Left ventricle myocardium superior (tissue), 1 donor: ENCODE measurements at places on chromosomes 12 and 14. TPM values are rescaled to one million over a fixed set of nuclear protein-coding genes. Genes with fewer than 3 reads are reported as not detected.

DNA sequence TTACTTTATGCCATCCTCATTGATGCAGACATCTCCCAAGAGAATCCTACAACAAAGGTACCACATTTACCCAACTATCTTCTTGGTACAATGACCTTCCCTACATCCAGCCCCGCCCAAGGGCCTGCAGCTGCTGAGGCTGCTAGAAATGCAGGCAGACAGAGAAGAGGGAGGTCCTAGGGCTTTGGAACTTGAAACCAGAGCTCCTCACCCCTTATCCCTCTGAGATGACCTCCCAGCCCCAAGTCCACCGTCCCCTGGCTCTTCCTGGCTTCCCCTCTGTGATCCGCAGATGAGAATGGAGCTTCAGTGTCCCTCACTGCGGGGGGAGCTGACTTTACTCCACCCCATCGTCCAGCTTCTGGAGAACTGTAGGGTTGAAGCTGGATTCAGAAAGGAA, 1.6 kb upstream of the TNFRSF1A start:
- DNase-seq = peak; percentile 51

Gene CCDC175
- total RNA-seq = not detected

DNA sequence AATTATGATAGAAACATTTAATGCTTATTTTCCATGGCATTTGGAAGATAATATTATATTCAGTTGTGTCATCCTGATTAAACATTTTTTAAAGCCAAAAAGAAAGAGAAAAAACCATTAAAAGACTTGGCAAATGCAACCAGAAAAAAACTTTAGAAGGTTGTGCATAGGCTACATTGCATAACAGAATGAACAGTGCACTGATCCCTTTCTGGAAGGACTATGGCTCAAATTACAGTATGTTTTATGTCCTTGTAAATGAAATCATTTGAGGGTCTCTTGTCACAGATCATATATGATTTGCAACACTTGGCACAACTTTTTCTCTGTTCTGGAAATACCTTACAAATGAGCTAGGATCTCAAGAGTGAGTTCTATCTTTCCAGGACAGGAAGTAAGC, 275.2 kb upstream of the FLRT2 start:
- DNase-seq = no peak

DNA sequence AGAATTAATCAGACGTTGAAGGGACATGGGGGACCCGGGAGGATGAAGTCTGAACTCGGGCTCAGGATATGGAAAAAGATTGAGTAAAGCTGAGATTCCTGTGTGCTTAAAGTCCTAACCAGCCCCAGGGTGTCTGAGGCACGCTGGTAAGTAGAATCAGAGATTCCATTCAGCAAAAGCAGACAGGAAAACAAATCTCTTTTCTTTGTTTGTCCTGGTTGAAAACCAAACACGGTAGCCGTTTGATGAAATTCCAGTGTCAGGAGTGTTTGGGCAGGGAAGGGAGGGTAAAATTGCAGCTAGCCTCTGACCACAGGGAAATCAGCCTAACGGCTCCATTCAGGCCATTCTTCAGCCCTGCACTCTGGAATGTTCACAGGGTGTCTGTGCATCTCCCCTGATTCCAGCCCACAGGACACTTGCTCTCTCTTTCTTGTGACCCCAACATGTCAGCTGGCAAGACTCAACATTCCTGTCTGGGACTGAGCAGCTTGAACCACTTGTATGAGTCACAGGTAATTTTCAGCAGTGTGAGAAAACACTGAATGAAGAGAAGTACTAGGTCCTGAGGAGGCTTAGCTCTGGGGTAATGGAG, 31.0 kb downstream of the NINJ2 start:
- DNase-seq = no peak

GRCh38 chr12:43937947-43938346, 102.1 kb downstream of the TMEM117 start:
- DNase-seq = no peak

GRCh38 chr12:67498991-67499390, 149.6 kb upstream of the DYRK2 start:
- DNase-seq = no peak

Gene SLC5A8
- not detected for total RNA-seq

DNA sequence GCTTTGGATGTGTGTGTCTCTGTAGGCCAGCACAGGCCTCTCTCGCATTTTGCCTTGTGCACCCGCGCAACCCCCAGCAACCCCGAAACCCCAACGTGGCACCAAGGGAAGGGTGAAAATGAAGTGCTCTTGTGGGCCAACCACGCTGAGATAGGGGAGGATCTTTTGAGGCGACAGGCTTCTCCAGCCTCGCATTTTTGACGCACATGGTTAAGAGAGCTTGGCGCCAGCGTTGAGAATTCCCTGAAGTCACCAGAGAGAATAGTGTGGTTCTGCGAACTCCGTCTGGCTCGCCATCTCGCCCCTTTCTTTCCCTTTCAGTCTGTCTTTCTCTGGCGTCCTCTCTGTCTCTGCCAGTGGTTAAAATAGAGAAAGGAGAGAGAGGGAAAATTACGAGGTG, 1.9 kb upstream of the TBX3 start:
- DNase-seq = no peak

Gene ZDHHC17
- total RNA-seq = 22.2 TPM

- DNase-seq = no peak
These were observed 199.5 kb downstream of the NUAK1 start for GRCh38 chr12:105939181-105939721.

- no peak for DNase-seq
These were observed 1212.0 kb downstream of the GALC start for GRCh38 chr14:86780876-86781510.

Gene KRT80
- total RNA-seq = not detected

Gene AGAP2
- 7.5 TPM for total RNA-seq

GRCh38 chr12:104888481-104888880, 69.6 kb downstream of the SLC41A2 start:
- no peak for DNase-seq

DNA sequence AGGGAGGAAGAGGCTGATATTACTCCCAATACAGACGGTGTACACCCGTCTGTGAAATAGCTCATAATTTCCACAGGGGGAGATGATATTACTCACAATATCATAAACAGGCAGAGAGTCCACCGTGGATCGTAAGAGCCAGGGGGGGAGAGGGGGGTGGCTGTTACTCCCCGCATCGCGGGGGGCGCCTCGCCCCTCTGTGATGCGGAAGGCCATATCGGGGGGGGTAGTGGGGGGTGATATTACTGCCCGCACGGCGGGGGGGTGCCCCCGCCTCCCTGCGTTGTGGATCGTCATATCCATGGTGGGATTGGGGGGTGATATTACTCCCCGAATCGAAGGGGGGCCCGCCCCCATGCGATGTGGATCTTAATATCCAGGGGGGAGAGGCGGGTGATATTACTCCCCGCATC, 91.9 kb downstream of the FRMD6 start:
- DNase-seq = no peak

DNA sequence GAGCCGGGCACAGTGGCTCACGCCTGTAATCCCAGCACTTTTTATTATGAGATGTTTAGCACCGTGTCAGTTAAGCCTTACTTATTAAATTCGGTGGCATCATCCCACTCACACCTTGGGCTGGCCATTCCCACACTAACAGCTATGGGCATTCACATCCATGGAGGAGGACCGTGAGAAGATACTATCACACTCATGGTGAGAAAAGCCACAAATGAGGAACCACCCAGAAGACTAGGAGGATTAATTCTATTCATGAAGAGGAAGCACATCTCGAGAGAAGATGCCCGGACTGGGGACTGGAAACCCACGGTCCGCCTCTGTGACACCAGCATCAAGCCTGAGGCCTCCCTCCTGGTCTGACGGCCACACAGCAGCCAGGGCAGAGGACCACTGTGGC, 4.9 kb downstream of the CDC42BPB start:
- no peak for DNase-seq

DNA sequence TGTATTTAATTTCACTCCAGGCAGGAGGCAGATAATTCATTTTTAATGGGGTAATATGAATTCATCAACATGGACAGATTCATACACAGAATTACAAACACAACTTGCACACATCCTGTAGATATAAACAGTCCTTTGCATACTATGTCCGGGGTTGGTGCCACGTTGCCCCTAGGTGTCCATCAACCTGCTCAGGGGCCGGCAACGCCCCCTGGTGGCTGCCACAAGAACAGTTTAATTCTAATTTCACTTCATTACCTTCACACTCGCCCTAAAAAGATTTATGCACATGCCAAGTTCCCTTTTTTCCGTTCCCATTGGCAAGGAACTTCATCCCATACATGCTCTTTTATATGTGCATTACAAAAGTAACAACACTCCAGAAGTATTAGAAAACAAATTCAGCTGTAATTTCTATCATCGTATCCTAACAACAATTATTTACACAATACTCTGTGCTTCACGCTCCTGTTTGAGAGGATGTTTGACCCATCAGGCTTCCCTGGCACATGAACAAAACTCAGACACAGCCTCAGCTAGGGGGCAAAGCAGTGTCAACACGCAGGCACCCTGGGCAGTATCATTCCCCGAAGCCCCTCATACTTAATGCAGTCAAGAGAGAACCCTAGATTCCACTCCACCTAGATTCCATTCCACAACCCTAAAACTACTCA, 15.5 kb downstream of the MANSC1 start:
- peak; percentile 54 for DNase-seq

Gene TCL1A
- not detected for total RNA-seq

DNA sequence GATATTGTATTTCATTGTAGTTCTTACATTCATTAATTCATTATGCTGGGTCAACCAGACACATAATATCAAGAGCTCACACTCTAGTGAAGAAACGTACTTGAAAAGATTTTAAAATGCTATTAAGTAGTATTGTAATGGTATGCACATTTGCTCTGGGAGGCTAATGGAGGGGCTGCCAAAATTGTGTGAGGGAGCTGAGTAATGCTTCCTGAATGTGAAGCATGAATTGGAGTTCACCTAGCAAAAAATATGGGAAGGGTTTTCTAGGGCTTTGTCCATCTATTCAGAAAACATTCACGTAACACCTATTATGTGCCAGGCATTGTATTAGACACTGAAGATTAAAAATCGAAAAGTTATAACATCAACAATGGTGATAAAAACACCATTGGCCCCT, 403.8 kb upstream of the PDE3A start:
- DNase-seq = no peak

Gene IL31
- not detected for total RNA-seq

Gene SLCO1A2
- total RNA-seq = not detected

DNA sequence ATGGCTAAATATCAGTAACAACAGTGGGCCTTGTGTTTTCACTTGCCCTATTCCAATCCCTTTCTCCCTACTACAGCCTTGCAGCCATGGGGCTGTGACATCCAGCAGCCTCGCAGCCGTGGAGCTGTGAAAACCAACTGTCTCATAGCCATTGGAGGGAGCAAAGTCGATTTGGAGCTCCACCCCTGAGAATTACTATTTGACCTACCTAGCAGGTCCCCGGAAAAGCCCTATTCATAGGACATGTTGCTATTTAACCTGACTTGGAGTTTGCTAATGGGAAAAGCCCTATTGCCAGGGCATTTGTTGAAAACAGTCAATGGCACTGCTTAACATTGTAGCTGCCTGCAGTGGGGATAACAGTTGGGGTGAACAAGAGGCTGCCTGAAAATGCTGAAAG, 33.3 kb downstream of the ERG28 start:
- no peak for DNase-seq

GRCh38 chr12:65411171-65411570, 132.7 kb downstream of the MSRB3 start:
- DNase-seq = no peak

DNA sequence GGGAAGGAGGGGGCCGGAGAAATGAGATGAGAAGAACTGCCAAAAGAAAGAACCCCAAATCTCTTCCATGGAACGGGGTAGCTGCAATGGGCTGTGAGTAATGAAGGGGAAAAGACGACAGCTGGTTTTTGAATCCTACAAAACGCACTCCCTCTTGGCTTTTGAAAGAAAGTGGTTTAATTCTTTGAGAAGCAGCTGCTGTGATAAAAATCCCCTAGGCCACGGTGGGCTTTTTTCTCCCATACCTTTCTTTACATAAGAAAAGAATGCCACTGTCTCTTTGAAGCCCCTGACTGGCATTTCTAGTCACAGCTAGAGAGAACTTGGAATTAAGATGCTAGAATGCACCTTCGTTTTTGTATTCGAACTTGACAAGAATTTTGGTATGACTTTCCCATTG, 486.1 kb downstream of the GLT1D1 start:
- no peak for DNase-seq

Gene AQP6
- not detected for total RNA-seq

GRCh38 chr12:117521867-117522266, 160.4 kb upstream of the NOS1 start:
- DNase-seq = no peak

DNA sequence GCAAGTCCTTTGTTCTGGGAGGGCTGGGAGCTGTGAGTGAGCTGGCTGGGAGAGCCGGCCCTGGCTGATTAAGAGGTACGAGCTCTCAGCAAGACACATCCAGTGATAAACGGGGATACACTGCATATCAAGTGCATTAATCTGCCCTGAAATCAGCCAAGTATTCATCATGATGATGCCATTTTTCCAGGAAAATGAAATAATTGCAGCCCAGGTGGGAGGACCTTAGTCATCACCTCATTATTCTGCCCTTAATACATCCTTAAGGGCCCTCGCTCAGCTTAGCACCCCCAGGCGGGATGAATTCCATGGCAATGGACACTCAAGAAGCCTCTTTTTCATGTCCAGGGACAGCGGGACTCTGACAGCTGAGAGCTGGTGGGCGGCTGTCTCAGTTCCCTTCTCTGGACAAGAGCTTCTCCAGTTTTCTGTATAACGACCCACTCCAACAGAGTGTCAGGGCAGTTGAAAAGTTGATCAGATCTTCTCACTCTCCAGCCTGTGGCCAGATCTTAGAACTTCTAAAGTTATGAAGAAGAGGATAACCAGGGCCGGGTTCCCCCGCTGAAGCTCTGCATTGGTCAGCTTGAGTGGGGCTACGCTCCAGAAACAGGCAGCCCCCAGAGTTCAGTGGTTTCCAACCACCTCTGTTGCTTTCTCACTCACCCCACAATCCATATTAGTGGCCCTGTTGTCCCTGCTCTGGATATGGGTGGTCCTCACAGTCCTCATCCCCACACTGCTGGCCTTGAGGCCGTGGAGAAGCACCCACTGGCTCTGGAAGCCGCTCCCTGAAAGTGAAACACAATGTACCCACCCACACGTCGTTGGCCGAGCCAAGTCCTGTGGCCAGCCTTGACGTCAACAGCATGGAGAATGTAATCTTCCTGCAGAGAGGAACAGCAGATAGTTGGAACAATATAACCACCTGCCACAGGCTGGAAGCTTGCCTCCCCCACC, 306.2 kb upstream of the DIO3 start:
- DNase-seq = peak; percentile 61

DNA sequence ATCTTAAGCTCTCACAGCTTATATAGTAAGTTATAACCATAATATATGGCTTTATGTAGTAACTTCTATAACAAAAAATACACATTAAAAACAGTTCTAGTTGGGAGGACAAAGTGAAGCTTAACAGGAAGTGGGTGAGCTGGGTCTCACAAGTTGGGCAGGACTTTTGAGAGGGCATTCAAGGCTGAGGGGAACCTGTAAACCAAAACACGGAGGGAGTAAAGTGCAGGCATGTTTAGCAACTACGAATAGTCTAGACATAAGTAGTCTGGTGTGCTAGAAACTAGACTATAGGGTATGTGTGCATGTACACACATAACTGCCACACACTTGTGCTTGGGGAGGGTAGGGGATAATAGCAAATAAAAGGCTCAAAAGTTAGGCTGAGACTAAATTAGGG, 14.2 kb upstream of the NEK9 start:
- DNase-seq = no peak
